Stimulated activated CD4-positive, alpha-beta T cell treated with anti-CD3 and anti-CD28 coated beads, Interleukin-1b, Interleukin-23, amount 100 ng/mL, for 1 hour (primary cell): ENCODE measurements at places on chromosomes 11 and 22.

DNA sequence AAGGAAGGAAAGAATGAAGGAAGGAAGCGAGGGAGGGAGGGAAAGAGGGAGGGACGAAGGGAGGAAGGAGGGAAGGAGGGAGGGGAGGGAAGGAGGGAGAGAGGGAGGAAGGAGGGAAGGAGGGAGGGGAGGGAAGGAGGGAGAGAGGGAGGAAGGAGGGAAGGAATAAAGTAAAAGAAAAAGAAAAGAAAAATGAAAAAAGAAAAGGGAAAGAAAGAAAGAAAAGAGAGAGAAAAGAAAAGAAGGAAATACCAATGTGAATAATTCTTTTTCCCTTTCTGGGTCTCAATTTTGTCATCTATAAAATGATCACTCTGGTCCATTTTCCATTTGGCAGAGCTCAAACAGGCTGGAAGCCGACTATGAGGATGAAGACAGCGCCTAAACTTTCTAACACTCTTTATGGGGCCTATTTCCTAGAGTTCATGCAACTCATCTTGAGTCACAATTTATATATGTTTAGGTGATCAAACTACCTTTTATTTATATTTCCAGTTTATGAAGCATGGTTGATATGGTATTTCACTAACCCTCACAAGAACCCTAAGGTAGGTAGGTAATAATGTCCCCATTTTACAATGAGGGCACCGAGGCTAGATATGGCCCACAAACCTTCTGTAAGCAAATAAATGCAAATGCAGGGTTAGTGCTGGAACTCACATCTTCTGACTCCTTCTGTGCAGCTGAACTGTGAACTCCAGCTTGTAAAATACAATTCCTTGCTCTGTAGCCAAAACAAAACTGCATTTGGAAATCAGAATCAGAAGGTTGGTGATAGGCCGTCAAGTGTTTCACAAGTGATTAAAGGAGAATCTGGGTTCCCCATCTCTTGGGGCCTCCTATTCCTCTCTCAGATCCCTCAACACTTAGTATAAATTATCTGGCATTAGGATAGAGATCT, 434.3 kb downstream of the ETS1 start:
- no peak for DNase-seq

DNA sequence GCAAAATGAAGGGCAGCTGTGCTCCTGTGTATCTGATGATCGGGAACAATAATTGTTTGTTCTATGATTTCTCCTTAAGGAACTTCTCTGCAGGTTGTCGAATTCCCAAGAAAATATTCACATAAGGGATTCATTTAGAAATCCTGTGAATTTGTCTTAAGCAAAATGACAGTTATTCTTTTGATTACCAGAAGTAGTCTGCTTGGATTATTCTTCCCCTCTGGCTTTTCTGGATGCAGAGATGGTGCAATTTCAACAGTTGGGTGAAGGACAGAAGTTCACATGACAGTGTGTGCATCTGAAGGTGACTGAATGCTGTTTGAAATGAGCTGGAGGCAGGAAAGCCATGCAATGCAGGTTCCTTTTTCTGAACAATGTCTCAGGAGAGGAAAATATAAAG, 137.2 kb upstream of the MTMR2 start:
- DNase-seq = no peak

GRCh38 chr11:10674440-10674855, 19.1 kb downstream of the IRAG1 start:
- DNase-seq = no peak

GRCh38 chr11:34223021-34223813, 117.8 kb downstream of the NAT10 start:
- no peak for DNase-seq

DNA sequence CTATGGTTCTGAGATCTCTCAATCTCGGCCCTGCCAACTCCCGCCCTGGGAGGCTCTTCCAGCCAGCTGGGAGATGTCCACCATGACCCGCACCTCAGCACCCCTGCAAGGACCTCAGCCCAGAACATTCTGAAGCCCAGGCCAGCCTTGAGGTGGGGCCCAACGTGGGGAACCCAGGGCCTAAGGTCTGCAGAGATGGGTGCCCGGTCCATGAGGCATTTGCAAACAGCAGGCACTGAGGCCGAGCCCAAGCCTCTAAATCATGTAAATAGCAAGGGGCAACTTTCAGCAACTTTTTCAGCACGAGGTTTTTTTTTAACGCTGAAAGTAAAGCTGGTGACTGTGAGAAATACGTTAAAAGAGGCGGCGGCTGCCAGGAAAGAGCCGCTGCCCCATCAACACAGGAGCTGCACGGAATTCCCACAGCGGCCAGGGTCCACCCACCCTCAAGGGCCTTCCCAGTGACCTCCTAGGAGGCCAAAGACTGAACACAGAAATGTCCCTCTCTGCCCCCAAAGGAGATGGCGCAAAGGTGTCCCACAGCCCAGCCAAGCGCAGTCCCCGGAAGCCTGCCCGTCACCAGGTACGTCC, 46.9 kb downstream of the BRD1 start:
- no peak for DNase-seq

- no peak for DNase-seq
Observed at GRCh38 chr22:21907638-21908522, 40.4 kb upstream of the MAPK1 start.

DNA sequence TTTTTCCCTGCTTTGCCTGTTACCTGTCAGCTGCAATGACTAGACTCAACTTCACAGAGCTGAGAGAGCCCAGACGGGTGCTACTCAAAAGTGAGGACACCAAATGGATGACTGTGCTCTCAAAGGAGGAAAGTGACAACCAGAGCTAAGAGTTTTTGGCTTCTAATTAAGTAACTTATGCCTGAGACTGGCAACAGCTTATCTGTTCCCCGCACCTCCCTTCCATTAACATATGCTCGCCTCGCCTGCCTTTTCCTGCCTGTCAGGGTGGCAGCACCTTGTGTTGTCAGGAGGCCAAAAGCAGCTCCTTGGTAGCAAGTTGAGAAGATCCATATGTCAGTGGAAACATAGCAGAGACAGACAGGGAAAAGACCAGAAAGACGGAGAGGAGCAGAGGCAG, 573.9 kb upstream of the KIRREL3 start:
- DNase-seq = no peak

DNA sequence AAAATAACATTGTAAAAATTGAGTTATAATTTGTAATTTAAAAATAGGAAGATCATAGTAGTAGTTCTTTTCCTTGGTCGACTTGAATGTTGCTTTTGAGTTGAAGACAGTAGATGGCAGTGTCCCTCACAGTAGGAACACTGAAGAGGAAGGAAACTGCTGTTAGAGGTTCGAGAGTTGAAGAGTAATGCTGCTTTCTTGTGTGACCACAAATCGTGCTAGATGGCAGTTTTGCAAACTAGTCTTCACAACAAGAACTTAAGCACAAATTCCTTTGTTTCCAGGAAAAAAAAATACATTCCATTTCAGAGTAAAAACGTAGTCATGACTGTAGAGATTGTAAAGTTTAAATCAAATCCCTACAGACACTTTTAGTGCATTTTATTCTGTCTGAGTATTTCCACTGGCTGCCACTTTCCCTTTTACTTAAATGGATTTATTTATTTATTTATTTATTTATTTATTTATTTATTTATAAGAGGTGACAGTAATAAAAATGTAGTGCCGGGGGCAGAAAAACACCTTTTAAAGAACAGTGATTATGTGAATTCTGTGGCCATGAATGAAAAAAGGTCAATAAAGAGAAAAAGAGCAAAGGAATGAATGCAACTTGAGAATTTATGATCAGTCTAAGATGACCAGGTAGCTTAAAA, 54.6 kb downstream of the SPECC1L start:
- DNase-seq = no peak

- DNase-seq = no peak
Observed at GRCh38 chr11:55607545-55607944, at the start of gene OR4C11. Gene OR4C11 (minus strand): TSS chr11:55607645. CDS start chr11:55604373, 3,272 bp downstream.

- DNase-seq = no peak
Observed at GRCh38 chr22:37472418-37473006, 13.7 kb downstream of the MFNG start.

DNA sequence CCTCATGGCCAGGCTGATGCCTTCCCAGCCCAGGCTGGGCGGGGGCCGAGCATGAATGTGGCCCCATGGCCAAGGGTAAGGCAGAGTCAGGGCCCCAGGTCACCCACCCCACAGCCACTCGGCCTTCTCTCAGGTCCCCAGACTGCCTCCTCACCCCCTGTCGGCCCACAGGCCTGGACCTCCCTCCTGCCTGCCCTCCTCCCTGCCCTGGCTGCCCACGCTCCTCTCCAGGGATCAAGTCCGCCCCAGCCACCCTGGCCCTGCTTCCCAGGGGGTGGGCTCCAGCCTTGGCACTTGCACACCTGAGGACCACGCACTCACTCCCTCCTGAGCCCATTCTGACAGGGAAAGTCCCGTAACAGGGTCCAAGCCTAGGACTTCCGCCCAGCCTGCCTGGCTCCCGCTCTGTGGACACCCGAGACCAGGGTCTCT, 37.8 kb upstream of the TH start:
- DNase-seq = no peak

GRCh38 chr11:68212421-68213134, 518 bp downstream of the KMT5B start:
- DNase-seq = peak; percentile 19

DNA sequence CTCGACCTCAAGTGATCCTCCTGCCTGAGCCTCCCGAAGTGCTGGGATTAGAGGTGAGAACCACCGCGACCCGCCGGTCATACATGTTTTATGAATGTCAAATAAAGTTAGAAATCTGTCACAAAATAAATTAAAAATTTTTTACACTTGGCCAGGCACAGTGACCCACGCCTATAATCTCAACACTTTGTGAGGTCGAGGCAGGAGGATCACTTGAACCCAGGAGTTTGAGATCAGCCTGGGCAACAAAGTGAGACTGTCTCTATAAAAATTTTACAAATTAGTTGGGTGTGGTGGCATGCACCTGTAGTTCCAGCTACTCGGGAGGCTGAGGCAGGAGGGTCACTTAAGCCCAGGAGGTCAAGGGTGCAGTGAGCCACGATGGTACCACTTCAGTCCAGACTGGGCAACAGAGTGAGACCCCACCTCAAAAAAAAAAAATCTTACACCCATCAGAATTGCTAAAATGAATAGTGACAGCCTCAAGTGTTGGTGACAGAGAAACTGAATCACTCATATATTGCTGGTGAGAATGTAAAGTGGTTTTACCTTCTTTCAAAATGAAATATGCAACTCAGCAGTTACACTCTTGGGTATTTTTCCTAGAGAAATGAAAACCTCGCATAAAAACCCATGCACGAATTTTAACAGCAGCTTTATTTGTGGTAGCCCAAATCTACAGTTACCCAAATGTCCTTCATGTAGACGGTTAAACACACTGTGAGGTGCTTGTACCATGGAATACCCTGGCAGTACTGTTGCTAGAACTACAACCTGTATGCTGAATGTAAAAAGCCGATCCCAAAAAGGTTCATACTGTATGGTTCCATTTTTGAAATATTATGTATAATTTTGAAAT, 55.4 kb downstream of the MED15 start:
- no peak for DNase-seq

DNA sequence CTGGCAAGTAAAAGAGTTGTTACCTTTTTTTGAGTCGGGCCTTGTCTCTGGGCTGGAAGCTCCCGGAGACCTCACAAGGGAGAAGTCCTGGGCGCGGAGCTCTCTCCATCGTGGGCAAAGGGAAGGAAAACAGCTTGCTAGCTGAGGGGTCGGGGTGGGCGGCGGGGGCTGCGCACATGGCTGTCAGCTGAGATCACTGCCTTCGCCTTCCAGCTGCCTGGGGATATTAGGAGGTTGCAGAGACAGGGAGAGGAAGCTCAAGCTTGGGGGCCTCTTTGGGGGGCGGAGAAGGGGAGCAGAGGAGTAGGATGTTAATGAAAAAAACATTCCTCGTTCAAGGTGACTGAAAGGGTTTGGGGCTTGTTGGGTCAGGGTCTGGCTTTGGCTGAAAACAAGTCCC, 49.2 kb upstream of the ALX4 start:
- DNase-seq = no peak

DNA sequence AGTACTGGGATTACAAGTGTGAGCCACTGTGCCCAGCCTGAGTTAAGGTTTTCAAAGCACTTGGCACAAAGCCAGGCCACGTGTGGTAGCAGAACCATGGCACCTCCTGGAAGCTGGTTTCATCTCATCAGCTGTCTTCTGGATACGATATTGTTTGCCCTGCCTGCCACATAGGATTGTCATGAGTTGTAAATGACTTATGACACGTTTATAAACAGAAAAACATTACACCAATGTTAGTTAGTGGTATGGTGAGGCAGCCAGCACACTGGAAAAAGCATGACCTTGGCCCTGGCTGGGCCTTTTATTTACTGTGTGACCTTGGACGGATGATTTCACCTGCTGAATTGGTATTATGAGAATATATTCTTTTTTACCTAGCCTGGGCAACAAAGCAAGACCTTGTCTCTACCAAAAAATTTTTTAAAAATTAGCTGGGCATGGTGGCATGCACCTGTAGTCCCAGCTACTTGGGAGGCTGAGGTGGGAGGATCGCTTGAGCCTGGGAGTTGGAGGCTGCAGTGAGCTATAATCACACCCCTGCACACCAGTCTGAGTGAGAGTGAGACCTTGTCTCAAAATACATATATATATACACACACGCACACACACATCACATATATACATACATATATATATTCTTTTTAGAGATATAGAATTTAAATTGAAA, 24.0 kb upstream of the MYH9 start:
- no peak for DNase-seq

- no peak for DNase-seq
Observed at GRCh38 chr22:27090611-27091011, 433.2 kb downstream of the MIAT start.

DNA sequence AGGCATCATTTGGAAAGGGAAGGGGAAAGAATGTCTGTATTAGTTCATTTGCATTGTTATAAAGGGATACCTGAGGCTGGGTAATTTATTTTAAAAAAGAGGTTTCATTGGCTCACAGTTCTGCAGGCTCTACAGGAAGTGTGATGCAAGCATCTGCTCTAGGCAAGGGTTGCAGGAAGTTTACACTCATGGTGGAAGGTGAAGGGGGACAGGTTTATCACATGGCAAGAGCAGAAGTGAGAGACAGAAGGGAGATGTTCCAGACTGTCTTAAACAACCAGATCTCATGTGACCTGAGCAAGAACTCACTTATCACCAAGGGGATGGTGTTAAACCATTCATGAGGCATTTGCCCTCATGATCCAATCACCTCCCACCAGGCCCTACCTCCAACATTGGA, 90.6 kb downstream of the CCDC83 start:
- DNase-seq = no peak

GRCh38 chr22:35329114-35329847, 29.6 kb downstream of the TOM1 start:
- no peak for DNase-seq

DNA sequence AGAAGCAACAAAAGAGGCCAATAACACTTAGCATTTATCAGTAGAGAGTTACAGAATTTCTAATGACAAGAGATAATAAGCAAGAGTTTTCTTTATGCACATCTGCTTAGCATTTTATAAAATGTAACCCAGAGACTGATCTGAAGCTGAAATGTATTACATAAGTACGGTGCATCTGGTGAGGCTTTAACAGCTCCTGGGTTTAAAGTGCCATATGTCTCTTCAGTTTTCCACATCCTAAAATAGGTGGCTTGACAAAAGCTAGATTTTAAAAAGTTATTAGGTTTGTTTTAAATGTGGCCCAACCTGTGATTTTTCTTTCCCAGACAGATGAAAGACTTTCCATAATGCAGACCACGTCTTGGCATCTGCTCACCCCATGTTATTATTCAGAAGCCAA, 620.7 kb upstream of the ARHGAP42 start:
- no peak for DNase-seq
